Islet precursor cell (in vitro differentiated cells): ENCODE measurements at places on chromosomes 3 and 15.

GRCh38 chr15:69685512-69686452, 233.2 kb downstream of the RPLP1 start:
- no peak for DNase-seq

GRCh38 chr3:73365756-73366397, 258.9 kb downstream of the PDZRN3 start:
- DNase-seq: peak; percentile 69

GRCh38 chr15:64905119-64905831, 6.4 kb upstream of the ANKDD1A start:
- DNase-seq: peak; percentile 97

- no peak for DNase-seq
Measured at GRCh38 chr3:100124201-100124761, 10.0 kb upstream of the FILIP1L start.

GRCh38 chr3:139978966-139979365, 44.0 kb downstream of the CLSTN2 start:
- no peak for DNase-seq

GRCh38 chr15:54298396-54298795, 320.2 kb downstream of the UNC13C start:
- DNase-seq: no peak

DNA sequence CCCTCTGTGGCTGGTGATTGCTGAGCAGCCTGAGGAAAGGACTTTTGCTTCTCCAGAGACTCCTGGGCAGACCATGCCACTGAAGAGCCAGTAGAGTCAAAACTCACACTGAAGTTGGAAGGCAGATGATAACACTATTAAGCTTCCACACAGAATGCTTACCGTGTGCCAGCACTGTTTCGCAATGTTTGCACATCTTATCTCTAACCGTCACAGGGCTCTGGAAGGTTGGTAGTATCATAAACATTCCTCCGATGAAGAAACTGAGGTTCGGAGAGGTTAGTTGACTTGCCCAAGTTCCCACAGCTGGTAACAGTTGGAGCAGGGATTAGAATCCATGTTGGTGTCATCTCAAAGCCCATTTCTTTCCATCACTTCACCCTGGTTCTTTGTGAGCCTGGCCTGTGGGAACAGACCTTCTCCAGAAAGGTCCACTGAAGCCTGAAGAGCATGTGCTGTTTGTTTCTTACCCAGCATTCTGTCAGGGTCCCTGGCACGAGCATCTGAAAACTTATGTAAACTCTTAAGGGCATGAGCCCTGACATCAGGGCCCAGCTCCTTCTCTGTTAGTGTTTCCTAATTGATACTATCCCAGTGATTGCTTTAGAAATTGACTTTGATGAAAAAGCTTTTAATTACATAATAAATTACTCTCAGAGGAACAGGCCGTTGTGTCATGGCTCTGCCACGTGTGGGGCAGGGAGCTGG, 77.0 kb upstream of the PRR23C start:
- peak; percentile 28 for DNase-seq

DNA sequence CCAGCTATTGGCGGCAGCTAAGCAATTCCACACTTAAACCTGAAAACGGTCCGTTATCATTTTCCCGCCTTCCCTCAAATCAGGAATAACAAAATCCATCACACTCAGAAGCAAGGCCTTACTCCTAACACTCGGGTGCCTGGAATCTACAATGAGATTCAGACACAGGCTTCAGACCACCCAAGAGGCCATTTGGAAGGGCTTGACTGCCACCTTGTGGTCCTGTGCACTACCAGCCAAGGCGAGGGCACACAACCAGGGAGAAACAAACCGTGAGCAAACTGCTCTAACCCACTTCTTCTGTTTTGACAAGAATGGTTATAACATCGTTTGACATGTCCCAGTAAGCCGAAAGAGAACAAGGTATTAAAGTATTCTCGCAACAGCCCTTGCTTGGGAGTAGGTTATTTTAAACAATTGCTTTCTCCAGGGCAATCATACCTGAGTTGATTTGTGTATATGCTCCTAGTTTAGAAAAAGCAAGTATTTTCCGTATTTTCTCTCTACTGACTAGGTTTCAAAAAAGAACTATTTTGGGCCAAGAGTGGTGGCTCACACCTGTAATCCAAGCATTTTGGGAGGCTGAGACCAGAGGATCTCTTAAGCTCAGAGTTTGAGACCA, 40.1 kb upstream of the TAFA4 start:
- DNase-seq: peak; percentile 89

- DNase-seq: peak; percentile 42
Measured at GRCh38 chr3:141094790-141095545, 43.8 kb downstream of the SPSB4 start.

DNA sequence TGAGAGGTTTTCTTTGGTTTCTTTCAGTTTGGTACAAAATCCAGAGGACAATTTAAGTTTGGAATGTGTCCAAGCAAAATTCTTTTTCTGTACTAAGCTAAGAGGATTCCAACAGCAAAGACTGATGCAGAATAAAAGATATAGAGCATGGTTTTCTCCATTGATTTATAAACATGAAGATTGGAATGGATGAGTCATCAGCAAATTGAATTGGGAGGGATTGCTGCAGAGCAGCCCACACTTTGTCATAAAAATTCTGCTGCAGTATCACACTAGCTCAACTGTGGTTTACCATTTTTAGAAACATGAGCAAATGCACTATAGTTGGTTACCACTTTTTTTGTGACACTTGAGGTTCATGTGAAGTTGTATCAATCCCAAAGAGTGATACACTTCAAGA, 16.1 kb upstream of the LARP6 start:
- DNase-seq: no peak

GRCh38 chr3:71035314-71035713, 548.2 kb downstream of the FOXP1 start:
- DNase-seq: no peak

GRCh38 chr3:126667631-126668449, 12.9 kb upstream of the TXNRD3 start:
- DNase-seq: no peak

DNA sequence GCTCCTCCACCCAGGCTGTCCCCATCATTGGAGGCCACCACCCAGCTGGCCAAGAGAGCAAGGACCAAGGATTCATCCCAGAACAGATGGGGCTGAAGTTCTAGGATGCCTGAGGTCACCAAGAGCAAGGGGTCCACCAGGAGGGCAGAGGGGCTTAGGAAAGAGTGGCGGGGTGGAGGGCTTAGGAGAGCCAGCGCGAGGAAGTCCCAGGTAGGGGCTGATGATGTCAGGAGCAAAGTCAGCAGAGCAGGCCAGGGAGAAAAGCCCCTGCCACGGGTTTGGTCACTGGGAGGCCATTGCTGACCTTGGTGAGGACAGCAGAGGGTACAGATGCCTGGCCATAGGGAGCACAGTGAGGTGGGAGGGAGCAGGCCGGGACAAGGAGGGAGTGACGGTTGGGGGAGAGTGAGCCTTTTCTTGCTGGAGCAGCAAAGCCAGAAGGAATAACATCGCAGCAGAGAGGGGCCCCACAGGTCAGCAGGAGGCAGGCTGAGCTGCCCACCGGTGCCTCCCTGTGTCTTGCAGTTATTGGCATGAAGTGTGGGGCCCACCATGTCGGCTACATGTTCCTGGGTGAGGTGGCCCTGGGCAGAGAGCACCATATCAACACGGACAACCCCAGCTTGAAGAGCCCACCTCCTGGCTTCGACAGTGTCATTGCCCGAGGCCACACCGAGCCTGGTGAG, 5.2 kb downstream of the PARP3 start:
- peak; percentile 49 for DNase-seq

- peak; percentile 67 for DNase-seq
Measured at GRCh38 chr15:96053031-96053780, 277.3 kb upstream of the NR2F2 start.

DNA sequence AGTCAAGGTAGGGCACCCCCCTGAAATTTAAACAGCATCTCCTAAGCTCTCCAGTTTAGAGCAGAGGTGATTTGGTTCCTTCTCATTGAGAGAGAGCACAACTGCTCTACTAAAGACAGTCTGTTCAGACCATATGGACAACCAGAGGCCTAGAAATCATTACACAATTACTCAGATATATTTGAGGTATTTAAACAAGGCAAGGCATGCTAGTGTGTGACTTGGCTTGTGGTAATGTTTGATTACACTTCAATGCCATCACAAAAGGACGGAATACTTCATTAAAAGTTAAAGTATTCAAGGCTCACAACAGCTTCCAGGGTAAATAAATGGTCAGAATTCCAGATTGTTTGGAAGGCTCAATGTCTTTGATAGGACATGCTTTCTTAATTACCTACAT, 110.2 kb downstream of the LRTM1 start:
- no peak for DNase-seq

GRCh38 chr3:41650406-41650805, 311.5 kb downstream of the ULK4 start:
- DNase-seq: no peak

GRCh38 chr3:30131191-30131590, 475.2 kb upstream of the TGFBR2 start:
- no peak for DNase-seq

DNA sequence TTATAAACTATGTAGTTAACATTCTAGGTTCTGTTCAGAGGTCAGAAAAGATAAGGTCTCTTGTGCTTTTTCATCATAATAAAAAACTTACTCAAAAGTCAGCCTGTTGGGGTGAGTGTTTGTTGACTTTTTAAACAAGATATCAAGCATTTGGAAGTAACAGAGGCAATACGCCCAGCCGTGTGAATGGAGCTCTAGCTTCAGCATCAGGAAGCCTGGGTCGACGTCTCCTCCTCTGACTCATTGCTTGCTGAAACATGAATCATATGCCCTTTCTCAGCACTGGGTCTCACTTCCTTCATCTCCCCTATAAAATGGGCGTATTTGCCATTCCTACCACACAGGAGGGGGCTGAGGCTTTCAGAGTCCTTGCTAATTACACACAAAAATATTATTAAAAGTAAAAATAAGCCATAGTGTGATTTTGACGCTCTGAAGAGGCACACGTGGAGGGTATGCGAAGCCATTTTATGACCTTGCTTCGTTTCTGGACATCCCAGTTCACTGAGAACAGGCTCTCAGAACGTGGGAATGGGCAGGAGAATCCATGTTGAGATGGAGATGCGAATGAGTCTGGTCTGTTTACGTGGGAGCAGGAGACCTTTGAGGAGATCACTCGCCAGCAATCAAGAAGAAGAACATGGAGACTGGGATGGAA, 220.8 kb upstream of the TPRG1 start:
- peak; percentile 67 for DNase-seq
